NCI-H1092 (cell line): ENCODE measurements at places on chromosomes 2 and 18.
A peak's percentile ranks its signal among the peaks of the same experiment; 100 is the strongest.

DNA sequence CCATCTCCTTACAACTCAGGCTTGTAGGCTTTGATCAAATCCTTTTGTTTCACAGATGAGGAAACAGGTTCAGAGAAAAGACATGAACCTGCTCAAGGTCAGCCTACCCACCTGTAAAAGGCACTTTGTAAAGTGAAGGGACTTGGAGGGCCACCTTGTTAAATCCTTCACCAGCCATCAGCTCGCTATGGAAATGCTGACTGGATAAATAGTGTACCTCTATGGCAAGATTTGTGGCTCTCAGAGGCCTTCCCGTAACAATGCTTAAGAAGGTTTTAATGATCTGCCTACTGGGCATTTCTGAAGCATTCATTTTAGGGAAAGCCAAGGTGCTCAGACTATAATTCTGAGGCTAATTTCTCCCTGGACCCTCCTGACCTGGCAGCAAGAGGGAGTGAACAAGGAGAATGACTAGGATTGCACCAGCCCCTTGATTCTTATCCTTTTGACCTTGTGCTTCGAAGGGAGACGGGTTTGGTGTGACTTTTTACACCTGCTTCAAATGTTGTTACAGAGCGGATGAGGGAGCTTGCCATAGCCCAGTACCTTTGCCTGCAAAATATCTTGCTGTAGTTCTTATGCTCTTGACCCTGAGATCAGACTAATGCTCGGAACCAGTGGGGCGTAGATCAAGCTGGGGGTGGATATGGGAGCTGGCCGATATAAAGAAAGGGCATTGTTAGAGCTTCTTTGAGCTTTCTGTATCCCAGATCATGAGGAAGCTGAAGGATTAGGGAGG lies 90.9 kb upstream of the CXCR4 start:
- no peak for DNase-seq

- DNase-seq = no peak
These were observed 124.1 kb downstream of the MEMO1 start for GRCh38 chr2:31886700-31887099.

DNA sequence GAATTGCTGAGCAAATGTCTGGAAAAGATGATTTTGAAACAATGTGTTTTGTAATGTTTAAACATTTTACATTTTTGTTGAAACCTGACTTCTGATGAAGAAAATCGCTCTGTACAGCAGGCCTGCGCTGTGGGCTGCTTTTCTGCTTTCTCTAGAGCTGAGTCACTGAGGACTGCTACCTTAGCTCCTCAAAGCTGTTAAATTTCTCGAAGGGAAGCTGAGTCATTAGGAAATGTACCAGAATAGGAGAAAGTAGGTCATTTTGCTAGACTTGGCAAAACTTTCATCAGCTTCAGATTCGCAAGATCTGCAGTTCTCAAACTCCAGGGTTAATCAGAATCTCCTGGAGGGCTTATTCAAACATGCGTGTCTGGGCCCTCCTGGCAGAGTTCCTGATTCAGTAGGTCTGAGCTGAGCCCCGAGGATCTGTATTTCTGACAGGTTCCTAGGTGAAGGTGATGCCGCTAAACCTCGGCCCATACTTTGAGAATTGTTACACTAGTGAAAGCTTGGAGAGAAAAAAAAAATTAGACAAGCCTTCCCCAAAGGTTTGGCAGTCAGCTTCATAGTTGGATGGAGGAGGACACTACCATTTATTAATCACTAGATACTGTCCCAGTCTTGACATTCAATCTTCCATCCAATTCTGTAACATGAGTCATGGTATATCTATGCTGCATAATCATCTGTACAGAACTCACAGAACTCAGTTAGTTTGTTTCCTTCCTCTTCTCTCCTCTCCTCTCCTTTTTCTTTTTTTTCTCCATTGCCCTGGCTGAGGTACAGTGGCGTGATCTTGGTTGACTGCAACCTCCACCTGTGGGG lies 297.6 kb downstream of the PARD3B start:
- no peak for DNase-seq

DNA sequence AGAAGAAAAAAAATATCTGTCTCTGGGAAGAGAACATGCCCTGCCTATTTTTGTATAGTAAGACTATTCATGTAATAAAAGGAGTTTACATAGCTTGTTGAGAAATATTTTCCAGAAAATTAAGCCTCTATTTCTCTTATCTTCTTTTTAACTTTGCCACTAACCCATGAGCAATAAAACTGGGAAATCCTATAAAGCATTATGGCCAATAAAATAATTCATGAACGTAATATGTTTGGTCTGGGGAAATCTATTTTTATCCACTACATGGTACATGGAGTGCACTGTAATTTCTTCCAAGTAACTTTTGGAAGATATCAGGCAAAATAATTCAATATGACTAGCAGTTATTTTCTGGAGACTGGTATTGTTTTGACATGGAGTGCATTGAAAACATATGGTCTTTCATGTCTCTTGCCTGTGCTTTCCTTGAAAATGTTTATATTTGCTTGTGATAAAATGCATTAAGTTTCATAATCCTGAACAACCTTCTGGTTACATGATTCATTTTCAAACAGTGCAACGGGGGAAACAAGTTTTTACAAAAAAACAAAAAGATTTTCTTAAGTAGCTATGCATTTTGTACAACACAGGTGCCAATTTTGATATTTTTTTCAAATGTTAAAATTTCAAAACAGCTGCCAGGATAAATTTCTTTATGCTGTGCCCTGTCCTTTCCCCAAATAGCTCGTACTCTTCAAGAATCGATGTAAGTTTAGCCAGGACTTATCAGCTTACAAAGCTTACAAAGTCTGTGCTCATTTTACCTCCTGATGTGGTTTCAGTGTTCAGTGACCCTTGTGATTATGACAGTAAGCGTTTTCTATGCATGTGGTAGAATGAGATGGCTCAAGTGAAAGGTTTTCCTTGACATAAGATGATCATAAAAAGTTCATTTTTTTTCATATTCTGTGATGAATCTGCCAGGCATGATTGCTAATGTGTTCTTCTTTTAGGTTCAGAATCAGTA lies 194.5 kb downstream of the UBE2E3 start:
- DNase-seq = no peak

GRCh38 chr2:1010415-1010930 lies 59.8 kb downstream of the SNTG2 start:
- peak; percentile 50 for DNase-seq

DNA sequence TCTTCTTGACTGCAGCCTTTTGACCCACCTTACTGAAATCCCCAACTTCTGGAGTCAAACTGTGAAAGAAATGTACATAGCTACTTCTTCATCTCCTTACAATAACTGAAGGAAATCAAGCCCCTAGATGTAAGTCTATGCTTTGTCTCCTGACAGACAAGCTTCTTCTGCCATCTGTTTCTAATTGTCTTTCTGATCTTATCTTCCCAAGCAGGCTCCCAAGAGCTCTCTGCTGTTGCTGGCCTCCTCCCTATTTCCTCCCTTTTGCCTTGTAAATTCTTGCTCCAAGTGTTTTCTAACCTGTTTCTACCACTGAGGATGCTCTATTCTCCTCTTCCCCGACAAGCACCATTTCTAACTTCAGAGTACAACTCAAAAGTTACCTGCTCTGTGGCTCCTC lies 77.4 kb upstream of the OSR1 start:
- no peak for DNase-seq

DNA sequence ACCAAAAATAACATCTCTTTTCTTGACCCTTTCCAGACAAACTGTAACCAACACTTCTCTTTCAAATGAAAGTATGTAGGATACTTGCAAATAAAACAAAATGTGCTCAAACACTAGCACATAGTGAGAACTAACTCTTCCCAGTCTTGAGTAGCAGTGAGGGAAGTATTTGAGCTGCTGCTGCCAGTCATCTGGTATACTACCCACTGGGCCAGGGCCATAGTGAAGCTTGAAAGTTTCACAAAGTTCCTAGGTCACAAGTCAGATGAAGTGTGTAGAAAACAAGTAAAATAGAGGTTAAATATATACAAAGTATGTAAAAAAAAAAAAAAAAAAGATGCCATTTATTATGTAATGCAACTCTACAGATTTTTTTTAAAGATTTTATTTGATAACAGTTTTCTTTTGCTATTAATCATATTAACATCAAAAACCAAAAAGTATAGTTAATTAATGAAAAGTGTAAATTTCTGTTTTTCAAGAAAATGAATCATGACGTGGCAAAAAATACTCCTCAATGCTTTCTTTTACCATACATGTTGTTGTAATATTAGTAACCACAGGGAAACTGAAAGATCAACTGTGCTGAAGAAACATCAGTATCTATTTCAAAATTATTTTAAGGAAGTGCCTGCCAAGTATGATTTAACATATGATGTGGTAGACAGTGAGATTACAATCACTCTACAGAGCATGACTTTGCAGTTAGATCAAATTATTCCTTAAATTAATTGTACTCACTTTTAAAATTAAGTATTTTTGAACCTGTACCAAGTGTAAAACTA lies 21.6 kb upstream of the TRIB2 start:
- DNase-seq = no peak

DNA sequence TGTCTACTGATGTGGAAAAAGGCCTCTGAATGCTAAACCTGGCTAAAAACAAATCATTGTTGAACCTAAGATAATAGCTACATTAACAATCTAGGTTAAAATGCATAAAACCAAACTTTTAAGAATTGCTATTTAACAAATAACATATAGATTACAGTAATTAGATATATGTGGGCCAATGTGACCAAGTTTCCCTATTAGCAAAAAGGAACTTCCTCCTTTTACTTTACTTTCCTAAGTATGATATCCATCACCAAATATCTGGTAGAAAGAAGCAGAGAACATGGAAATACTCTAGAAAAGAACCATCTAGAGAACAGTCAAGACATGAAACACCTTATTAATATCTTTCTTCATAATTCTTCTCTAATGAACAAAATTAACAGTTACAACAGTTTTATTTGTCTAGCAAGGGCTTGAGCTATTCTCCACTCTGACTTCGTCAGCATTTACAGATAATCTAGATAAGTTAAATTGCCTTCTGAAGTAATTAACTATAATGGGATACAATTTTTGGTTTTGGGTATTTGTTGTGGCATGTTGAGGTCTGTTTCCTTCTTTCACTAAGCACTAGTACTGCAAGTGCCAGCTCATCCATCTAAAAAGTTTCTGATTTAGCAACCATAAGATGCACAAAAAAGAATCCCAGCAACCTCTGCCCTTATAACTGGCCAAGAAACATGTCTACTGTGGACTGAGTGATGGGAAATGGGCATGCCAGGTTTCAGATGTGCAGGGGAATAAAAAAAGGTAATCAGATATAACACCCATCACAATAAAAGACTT lies 53.3 kb downstream of the MEMO1 start:
- DNase-seq = no peak

DNA sequence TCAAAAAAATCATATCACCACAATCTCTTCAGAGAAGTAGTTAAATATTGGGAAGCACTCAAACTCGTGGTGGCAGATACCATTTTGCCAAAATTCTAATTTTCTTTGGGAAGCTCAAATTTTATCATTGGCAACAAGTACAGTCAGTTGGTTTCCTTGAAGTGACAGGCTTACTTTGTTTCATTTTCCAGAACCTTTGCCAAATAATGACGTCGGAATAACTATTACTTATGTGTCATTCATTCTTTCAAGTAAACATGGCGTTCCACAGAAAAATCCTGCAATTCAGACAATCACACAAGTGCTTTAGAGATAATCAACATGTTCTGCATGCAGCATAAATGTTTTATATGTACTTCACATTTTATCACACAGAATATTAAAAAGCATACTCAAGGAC lies 5.4 kb downstream of the TTLL4 start:
- DNase-seq = no peak

DNA sequence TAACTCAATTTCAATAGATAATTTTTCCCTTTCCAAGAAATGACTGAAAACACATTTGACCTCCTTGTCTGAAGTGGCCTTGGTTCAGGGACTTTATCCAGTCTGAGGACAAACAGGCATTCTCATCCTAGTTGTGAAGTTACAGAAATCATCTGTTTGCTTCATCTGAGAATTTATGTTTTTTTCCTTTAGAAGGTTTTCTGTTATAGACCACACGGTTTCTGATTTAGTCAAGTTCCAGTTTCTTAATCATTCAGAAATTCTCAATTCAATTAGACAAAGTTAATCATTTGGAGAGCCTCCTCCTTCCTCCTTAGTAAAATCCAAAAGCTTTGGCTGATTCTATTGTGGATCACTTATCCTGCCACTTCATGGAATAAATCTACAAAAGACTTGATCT lies 60.9 kb downstream of the ICOS start:
- DNase-seq = no peak

DNA sequence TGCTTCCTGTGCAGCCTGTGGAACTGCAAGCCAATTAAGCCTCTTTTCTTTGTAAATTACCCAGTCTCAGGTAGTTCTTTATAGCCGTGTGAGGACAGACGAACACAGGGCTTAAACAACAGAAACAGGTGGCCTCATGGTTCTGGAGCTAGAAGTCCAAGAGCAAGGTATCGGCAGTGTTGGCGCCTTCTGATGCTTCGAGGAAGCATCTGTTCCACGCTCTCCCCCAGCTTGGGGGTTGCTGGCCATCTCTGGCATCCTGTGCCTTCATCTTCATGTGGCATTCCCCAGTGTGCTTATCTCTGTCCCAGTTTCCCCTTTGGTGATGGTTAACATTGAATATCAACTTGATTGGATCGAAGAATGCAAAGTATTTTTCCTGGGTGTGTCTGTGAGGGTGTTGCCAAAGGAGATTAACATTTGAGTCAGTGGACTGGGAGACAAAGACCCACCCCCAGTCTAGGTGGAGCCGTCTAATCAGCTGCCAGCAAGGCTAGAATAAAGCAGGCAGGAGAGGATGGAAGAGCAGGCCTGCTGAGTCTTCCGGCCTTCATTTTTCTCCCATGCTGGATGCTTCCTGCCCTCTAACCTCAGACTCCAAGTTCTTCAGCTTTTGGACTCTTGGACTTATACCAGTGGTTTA lies 287.6 kb downstream of the PHLPP1 start:
- no peak for DNase-seq

- DNase-seq = no peak
These were observed 24.5 kb downstream of the KCNF1 start for GRCh38 chr2:10935953-10936942.

- DNase-seq = no peak
These were observed 67.6 kb upstream of the MCFD2 start for GRCh38 chr2:46983065-46983801.
